ENCODE measurements at places on chromosomes 16 and 17.

- DNase-seq: no peak
These were observed 98.9 kb upstream of the NLRP1 start for GRCh38 chr17:5683241-5683640.

DNA sequence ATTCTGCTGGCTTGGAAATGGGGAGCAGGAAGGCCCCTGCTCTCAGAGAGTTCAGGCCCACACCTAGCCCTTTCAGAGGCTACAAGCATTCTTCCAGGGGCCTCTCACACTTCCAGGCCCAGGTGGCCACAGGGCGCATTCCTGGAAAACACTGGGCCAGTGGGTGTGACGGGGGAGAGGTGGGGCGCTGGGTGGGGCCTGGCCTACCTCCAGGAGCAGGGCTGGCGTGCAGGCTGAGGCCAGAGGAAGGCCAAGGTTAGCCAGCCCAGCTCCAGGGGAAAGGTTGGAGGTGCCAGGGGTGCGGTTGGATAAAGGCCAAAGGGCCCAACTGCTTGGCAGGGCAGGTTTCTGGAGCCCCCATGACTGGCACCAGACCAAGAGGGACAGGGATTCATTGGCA lies 198.2 kb downstream of the MAF start:
- DNase-seq: no peak

GRCh38 chr17:49764559-49765180 lies 739 bp upstream of the FAM117A start:
- no peak for DNase-seq

DNA sequence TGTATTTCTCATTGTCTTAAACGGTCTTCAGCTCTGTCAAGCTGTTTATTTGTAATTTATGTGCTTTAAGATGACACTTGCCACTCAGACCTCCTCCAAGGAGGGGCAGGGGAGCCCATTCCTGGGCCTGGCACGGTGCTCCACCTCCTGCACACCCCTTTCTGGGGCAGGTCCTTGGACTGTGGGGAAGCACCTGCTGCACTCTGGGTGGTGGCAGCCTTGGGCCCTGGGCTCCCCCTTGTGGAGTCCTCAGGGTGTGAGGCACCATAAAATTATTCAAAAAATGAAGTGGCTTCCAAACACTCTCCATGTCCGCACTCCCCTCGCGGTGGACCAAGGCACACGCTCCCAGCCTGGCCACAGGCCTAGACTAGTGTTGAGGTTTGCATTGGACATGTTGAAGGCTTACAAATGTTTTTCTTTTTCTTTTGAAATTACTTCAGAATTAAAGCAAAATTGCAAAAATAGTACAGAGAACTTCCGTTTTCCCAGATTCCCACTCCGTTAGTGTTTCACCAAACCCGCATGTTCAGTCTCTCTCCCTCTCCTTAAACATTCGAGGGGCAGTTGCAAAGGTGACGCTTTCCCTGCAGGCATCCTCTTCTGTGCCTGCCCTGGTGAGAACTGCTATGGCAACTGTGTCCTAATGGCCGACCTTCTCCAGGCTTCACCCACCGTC lies 32.4 kb downstream of the FOXK2 start:
- peak; percentile 54 for DNase-seq

- DNase-seq: no peak
These were observed 16.3 kb downstream of the SLC47A1 start for GRCh38 chr17:19549746-19550623.

GRCh38 chr16:1561266-1561665 lies 27.8 kb downstream of the TMEM204 start:
- no peak for DNase-seq

DNA sequence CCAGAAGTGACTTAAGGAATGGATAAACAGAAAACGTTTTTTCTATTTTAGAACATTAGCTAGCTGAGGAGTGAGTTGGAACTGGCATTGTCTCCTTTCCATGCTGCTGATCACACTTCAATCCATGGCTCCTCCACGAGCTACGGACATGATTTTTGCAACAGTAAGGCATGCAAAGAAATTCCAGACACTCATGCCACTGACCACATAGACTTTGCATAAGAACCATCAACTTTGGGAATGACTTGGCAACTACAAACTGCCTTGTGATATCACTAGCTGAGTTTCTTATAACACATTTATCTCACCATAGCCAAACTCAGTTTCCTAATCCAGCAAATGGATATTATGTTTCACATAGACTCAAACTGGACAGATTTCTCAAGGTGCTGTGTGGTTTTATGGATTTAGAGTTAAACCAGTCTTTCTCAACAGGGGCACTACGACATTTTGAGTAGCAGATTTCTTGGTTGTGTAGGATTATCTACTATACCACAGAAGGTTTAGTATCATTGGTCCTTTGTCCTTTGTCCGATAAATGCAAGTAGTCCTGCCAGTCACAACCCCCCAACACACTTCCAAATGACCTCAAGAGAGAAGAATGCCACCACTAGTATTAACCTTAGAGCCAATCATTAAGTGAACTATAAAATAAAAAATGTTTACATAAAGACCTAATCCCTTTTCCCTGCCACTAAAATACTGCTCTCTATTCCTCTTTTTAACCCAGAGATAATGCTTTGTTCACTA lies 48.3 kb upstream of the C17orf78 start:
- no peak for DNase-seq

- DNase-seq: no peak
These were observed 7.4 kb upstream of the COX10 start for GRCh38 chr17:14061666-14062560.

DNA sequence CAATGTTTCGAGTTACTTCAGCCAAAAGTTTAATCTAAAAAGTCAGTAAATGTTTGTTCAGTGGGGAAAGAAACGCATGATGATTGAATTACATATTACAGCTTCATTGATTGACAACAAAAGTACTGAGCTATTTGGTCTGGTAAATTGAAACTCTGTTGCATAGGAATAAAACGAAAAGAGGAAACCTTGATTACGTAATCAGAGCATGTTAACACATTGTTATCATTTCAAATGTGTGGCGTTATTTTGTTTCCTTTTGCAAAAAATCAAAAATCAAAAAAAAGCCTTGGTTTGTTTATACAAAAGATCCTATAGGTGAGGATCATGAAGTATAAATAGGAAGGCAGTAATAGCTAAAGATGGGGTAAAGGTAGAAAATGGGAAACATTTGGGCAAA lies 19.5 kb upstream of the CA10 start:
- no peak for DNase-seq

- no peak for DNase-seq
These were observed 21.8 kb downstream of the CDH8 start for GRCh38 chr16:62014319-62014923.

DNA sequence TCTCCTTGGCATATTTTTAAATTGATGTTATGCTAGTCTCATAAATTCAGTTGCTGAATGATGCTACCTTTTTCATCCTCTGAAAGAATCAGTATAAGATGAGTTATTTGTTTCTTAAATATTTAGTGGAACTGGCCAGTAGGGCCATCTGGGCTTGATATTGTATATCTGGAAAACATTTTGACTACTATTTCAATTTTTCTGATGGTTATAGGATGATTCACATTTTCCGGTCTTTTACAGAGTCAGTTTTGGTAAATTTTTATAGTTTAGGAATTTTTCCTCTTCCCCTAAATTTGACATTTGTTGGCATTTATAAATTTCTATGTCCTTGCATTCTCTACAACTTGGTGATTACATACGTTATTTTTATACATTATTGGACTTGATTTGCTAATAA lies 296.3 kb upstream of the AXIN2 start:
- DNase-seq: no peak

- DNase-seq: no peak
These were observed 13.6 kb downstream of the TMEM220 start for GRCh38 chr17:10716218-10716617.

DNA sequence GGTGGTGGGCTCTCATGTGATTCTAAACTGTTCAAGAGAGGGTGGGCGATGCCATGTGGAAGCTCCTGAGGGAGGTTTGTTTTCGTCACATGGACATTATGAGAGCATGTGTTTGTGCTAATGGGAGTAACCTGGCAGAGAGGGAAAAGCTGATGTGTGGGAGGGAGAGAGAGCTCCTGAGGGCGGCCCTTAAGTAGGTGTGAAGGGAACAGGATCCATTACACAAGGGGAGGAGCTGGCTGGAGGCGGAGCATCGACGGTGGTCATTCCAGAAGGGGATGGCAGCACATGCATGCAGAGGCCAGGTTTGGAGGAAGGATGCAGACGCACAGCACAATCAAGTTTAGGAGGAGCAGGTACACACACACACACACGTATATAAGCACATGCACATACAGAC lies 197.5 kb downstream of the RPTOR start:
- no peak for DNase-seq

DNA sequence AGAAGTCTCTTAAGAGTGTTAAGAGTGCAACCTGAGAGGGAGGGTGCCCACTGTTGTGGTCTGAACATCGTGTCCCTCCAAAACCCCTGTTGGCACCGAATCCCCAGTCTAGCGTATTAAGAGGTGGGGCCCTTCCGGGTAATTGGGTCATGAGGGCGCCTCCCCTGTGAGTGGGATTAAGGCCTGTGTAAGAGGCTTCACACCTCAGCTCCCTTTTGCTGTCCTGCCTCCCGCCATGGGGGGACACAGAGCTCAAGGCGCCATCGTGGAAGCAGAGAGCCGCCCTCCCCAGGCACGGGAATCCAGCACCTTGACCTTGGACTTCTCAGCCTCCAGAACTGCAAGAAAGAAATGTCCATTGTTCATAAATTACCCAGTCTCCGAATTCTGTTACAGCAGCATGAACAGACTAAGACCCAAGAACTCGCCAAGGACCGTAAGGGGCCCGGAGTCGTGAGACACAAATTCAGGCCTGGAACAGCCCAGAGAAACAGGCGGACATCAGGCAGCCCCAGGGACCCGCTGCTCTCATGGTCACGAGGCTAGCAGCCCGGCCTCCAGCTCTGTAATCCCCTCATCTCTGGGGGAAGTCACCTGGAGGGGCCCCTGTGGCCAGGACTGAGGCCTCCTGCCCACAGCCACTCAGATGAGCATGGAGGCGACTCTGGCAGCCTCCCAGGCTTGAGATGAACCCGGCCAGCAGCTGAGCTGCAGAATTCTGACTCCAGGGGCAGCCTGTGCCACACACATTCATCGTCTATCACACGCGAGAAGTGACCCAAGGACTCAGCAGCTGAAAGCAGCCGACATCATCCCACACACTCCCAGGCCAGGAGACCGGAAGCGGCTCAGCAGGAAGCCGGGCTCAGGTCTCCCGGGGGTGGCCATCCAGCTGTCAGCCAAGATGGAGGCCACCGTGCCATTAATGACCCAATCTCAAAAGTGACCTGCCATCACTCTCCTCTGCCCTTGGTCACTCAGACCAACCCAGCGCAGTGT lies 12.8 kb upstream of the CHMP6 start:
- no peak for DNase-seq

- no peak for DNase-seq
These were observed 101.2 kb downstream of the MRTFB start for GRCh38 chr16:14172200-14172809.

DNA sequence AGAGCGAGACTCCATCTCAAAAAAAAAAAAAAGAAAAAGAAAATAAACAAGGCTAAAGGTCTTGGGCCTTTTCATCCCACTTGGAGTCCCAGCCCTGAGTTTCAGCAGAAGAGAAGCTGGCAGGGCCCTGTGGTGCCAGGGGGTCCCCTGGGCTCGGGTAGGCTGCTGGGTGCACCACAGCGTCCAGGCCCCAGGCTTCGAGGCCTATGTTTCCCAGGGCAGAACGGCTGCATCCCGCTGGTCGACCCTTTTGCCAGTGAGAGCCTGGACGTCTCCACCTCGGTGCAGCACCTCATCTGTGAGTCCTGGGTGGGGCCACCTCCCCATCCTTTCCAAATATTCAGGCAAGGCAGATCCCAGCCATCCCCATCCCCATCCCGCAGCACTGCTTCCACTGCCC lies 2.2 kb downstream of the TMEM235 start:
- no peak for DNase-seq

DNA sequence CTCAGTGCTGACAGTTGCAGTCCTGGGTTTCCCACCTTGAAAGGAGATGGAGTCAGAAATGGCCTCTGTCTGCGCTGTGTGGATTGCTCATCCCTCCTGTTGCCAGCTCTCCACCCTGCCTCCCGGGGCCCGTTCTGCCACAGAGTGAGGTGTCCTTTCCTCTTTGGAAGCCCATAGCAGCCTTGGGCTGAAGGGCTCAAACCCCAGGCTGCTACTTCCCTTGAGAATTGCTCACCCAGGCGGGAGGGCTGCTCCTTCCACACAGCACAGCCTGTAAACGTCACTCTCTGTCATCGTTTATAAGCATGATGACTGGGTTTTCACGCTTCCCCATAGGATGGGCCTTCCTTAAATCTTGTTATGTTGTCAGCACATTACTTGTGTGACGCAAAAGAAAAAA lies 62.7 kb downstream of the FOXK2 start:
- no peak for DNase-seq

GRCh38 chr17:51032850-51033249 lies 87.8 kb downstream of the SPAG9 start:
- no peak for DNase-seq

- no peak for DNase-seq
These were observed 3.0 kb downstream of the SLC35G3 start for GRCh38 chr17:35191001-35191695.

DNA sequence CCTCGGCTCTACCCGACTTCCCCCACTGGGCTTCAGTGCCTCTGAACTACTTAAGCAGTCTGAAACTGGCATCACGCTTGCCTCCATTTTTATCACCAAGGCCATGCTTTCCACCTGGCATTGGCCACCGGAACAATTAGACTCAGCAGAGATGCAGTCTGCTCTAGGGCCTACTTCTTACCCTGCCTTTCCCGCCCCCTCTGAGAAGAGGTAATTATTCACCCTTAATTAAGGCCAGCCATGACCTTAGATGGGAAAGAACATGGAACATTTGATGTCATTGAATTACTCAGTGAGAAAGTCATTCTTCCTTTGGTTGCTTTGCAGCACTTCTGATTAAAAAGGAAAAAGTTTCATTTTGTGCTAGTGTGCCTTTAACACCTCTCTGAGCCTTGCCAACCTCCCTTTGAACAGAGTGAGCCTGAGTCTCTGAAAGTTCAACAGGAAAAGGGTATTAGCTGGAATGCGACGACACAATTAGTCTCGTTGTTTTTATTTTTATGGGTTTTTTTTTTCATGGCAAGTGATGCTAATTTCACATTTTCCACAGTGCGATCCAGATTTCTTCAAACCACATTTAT lies 60.9 kb upstream of the TNRC6A start:
- no peak for DNase-seq

DNA sequence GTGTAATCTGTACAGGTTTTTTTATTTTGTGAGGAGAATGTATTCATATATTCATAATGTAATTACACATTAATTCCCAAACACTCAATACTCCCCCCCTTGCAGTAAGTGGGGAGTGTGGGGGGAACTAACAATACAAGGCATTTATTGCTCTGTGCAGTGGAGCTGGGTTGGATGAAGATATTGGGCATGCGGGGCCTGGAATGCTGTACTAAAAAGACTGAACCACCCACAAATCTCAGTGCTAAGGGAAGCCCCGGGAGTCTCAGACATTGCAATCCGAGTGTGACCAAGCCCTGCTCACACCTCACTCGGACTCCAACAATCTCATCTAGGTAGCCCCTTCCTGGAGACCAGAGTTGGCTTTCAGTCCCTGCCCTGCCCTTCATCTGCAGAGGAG lies 6.0 kb downstream of the PLLP start:
- no peak for DNase-seq

DNA sequence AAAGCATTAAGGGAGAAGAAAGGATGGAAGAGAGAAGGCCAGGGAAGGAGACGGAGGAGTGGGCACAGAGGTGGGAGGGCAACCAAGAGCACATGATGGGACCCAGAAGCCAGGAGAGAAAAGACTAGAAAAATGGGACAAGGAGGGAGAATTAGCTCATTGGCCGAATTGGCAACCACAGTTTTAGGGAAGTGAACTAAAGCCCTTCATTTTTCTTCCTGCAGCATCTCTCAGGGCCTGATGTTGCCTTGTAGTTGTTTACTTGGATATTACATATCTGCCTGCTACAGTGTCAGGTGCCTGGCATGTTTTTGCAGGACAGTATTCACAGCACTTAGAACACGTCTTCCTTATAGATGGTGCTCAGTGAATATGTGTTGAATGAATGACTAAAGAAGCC lies 19.0 kb downstream of the EMP2 start:
- no peak for DNase-seq
